ENCODE measurements at places on chromosomes 6 and 20. TPM values are rescaled to one million over a fixed set of nuclear protein-coding genes. Genes with fewer than 3 reads are reported as not detected.

GRCh38 chr20:41064377-41064776 is 35.8 kb downstream of the TOP1 start:
- DNase-seq, result no peak

ASIP gene
- not detected for total RNA-seq

TPBG gene
- total RNA-seq, result 44.6 TPM

BTN3A1 gene
- 30.4 TPM for total RNA-seq

DNA sequence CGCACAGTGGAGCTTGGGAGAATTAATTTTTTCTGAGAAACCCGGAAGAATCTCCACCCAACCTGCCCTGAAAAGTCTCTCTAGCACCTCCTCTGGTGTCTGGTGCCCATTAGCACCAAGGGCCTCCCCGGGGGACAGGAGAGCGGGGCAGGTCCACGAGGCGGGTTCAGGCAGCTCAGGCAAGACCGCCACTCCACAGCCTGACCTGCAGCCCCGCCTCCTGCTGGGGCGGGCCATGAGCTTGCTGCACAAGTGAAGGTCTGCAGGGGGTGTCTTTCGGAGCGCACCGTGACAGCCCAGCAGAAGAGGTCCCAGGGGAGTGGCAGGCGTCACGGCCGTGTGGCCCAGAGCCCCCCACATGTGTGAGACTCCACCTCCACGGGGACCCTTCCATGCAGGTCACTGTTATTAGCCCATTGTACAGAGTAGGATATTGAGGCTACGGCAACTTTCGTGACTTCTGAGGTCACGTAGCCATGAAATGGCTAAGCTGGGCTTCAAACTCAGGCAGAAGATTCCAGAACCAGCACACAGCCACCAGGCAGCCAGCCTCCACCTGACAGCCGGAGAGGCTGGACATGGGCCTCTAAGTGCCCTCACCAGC is 63.9 kb upstream of the SLCO4A1 start:
- no peak for DNase-seq

TRAPPC3L gene
- not detected for total RNA-seq

DNA sequence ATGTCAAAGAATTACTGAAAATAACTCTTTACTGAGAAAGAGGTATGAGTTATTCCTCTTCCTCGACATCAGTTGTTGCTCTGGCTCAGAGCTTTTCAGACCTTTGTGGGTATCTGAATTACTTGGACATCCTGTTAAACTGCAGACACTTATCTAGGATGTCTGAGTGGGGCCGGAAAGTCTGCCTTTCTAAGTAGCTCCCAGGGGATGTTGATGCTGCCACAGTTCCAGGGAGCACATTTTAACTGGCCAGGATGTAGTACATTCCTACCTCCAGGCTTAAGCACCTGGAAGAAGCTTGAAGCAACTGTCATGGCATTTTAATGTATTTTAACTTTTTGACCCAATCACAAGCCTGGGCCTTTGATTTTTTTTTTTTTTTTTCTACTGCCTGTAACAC is 265.8 kb upstream of the PLCB4 start:
- DNase-seq, result no peak

DCBLD1 gene
- 5.7 TPM for total RNA-seq

RAET1L gene
- 2.8 TPM for total RNA-seq

GRCh38 chr6:53879608-53880007 is 84.8 kb downstream of the LRRC1 start:
- no peak for DNase-seq

GRCh38 chr6:158328952-158329351 is 16.7 kb downstream of the TULP4 start:
- DNase-seq, result no peak
